ENCODE measurements at places on chromosomes 12 and 14.

GRCh38 chr14:101683365-101683764 is 78.1 kb upstream of the PPP2R5C start:
- DNase-seq, result no peak

GRCh38 chr12:80627782-80628181 is 79.7 kb upstream of the MYF6 start:
- DNase-seq, result no peak

DNA sequence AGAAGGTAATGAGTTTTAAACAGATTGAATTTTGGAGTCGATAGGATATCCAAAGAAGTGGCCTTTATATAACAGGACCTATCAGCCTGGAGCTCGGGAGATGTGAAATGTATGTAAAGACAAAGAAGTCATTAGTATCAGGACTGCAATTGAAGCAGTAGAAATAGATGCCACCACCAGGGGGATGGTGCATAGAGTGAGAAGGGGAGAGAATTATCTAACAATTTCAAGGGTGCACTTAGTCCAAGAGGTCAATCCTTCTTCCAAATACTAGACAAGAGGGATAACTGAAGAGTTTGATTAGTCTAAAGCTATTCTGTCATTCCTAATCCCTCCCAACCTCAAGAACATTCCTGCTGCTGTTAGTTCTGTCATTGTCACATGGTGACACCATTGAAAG is 127.8 kb downstream of the CFAP54 start:
- no peak for DNase-seq

DNA sequence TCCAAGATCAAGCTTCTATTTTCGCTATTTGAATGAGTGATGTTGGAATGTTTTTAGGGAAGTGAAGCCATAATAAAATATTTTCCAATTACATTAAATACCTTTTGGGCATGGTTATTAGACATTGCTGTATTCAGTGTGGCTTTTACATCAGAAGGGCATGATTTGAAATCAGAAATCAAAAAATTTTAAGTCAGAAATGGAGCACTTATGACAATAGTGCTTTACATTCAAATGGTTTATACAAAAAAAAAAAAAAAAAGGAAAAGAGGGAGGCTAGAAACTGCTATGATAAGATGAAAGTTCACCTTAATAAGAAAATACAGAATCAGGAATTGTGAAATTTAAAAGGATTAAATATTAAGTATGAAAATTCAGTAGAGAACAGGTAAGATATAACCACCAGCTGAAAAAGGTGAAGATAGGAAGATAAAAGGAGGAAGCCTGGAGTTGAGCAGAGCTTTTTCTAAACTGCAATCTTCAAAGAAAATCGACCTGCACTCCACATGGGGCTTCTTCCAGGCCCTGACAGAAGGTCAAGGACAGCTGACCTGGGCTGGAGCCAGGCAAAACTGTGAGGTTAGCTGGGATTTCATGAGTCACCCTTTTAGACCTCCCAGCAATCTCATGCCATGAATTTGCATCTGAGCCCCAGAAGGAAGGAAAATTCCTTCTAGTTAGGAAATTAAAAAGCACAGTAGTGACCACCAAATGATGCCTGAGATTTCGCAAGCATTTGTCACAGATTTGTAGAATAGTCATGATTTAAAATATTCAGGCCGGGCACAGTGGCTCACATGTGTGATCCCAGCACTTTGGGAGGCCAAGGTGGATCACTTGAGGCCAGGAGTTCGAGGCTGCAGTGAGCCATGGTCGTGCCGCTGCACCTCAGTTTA is 23.4 kb upstream of the BMP4 start:
- DNase-seq, result no peak

GRCh38 chr14:34633742-34634141 is 3.8 kb upstream of the SNX6 start:
- DNase-seq, result no peak

- no peak for DNase-seq
Measured at GRCh38 chr14:21711360-21711961, 37.8 kb upstream of the OR4E1 start.

DNA sequence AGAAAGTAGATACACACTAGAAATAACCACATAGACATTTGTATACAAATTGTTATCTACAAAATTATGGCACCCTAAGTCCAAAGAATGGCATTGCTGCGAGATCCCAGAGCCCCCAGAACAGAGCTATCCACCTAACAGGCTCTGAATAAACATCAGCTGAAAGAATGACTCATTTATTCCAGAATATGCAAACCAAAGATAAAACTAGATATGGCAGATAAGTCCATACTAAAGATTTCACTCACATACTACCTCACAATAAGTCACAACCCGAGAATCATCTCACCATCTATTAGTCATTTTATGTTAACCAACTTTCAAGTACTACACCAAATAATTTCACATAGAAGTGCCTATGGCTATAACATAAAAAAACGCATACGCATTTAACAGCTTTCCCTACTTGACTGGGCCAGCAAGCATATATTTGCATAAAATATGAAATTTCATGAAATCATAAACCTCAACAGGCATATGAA is 5.6 kb downstream of the CNIH1 start:
- DNase-seq, result no peak

DNA sequence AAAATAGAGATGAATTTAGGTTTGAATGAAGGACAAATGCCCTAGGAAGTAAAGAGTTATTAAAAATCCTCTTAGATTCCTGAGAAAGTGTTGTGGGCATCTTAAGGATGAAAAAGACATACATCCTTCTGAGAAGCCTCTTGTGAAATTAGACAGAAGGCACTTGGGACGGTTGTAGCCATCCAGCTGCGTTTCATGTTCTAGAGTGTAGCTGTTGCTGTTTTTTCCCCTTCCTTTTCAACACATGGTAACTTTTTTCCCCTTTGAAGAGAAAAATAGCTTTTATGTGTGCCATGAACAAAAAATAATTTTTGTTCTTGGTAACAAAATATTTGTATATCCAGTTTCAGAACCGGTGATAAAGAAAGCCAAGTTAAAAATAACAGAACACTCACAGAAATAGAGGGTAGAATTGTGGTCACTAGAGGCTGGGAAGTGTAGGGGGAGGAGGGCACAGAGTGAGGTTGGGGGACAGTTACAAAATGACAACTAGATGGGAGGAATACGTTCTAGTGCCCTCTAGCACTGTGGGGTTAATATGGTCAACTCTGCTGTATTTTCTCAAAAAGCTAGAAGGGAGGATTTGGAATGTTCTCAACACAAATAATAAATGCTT is 58.4 kb downstream of the PTHLH start:
- no peak for DNase-seq

DNA sequence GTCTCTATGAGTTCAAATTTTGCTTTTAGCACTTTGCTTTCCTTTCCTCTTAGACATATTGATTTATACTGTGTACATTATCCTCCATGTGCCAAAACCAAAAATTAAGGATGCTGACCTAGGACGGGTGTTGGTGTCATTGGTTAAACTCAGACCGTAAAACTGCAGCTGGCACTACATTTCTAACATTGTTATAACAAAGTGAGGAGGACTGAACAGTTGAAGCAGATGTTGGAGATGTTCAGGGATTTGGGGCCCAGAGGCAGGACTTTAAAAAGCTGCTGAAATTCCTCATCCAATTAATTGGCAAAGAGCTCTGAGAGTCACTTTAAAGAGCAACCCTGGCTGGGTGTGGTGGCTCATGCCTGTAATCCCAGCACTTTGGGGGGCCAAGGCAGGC is 72.4 kb downstream of the TMTC1 start:
- no peak for DNase-seq

DNA sequence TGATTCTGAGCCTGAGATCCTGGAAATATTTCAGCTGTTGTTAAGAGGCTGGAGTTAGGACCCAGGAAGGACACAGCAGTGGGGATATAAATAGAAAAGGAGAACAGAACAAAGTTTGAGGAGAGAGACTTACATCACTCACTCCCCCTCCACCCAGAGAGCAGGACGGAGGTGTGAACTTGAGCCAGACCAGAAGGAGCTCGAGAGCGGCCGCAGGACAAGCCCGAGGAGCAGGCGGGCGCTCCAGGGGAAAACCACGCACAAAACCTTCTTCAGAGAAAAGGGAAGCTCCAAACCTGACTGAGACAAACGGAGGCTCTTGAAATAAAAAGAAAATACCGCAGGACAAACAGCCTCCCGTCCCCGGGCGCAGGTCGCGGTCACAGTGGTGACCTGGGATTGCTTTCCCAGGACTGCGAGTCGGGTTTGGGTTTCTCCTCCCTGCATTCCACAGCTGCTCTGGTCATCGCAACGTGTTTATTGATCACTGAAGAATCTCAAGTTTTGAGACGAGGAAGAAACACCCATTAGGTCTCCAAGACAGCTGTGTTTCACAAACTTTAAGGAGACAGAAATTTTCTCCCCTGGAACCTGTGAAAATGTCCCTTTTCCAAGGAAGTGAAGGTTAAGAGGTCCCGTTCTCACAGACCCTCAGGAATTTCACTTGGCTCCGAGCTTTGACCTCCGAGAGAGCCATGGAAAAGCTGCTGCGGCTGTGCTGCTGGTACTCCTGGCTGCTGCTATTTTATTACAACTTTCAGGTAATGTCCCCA is at the start of gene ADGRD1:
Gene ADGRD1, plus strand, starts transcription at position 137 of the 773 bp plus-strand sequence. Its CDS starts 559 bp downstream, at position 696.
- no peak for DNase-seq

DNA sequence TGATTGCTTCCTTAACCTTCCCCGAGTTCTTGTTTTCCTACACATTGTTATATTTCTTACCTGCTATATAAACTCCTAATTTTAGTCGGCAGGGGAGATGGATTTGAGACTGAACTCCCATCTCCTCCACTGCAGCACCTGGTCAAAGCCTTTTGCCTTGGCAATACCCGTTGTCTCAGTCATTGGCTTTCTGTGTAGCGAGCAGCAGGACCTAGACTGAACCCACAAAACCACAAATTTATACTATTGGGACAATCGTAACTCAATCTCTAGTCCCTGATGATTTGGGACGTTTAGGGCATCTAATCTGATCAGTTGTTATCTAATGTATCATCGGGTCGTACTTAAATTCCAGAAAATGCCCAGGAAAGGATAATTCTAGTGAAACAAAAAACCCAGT is 37.8 kb upstream of the BAZ1A start:
- DNase-seq, result no peak

DNA sequence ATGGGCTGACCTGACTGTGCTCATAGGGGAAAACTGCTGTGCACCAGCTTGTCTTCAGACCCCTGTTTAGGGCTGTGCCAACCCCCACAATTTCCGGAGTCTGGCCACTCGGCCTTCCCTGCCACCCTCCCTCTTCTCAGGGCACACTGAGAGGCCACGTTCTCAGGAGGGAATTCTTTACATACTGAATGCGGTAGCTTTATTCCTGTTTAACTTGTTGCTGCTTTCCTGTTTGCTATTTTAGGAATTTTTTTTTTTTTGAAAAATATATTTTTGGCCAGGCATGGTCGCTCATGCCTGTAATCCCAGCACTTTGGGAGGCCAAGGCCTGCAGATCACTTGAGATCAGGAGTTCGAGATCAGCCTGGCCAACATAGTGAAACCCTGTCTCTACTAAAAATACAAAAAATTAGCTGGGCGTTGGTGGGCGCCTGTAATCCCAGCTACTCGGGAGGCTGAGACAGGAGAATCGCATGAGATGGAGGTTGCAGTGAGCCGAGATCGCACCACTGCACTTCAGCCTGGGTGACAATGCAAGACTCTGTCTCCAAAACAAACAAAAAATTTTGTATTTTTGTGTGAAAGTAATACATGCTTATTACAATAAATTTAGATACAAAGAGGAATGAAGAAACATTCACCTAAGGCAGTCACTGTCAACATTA is 39.5 kb downstream of the TPCN1 start:
- no peak for DNase-seq

GRCh38 chr12:130557201-130557600 is 158.9 kb downstream of the RIMBP2 start:
- no peak for DNase-seq

DNA sequence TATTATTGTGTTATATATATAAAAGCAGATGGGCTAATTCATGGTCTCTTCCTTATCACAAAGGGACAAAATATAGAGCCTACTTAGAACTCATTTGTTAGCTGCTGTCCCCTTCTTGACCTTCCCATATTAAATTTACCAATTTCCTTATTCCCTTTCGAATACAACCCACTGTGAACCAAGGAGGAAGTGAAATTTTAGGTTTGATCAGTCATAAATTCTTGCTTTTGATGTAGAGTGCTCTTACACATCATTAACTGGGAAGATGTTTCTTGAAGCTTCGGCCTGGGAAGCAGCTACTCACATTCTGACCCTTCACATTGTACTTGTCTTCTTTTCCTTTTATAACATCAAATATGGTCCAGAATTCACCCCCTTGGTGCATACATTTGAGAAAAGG is 579.0 kb downstream of the LRFN5 start:
- no peak for DNase-seq

DNA sequence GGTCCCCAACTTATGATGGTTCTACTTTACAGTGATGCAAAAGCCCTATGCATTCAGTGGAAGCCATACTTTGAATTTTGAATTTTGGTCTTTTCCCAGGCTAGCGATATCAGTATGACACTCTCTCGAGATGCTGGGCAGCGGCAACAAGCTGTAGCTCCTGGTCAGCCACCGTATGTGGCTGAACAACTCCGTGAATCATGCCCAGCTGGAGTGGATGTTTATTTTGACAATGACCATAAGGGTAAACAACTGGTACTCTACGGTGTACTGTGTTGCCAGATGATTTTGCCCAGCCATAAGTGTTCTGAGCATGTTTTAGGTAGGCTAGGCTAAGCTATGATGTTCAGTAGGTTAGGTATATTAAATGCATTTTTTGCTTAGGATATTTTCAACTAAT is 8.2 kb upstream of the ZNF410 start:
- DNase-seq, result no peak

DNA sequence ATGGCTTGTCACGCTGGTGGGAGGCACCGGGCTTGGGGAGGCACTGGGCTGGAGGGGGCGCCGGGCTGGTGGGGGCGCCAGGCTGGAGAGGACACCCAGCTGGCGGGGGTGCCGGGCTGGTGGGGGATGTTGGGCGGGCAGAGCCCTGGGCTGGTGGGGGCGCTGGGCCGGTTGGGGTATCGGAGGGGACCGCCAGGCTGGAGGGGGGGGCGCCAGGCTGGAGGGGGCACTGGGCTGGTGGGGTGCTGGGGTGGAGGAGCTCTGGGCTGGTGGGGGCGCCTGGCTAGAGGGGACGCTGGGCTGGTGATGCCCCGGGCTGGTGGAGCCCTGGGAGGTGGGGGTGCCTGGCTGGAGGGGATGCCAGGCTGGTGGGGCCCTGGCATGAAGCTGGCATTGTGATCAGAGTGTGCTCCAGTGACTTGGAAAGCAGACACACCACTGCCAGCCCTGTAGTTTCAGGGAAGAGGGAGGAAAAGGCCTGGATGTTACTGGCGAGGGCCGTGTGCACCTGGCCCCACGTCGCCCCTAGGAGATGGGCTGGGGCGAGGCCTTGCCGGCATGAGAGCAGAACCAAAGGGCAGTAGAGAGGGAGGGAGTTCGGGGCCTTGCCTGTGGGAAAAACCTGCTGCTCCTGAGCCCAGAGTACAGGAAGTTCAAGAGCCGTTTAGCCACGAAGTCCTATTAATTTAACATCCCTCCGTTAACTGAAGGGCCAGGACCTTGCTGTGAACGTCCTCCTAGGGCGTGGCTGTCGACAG is 13.1 kb downstream of the TEDC1 start:
- DNase-seq, result no peak

GRCh38 chr14:63006531-63006930 is 38.7 kb downstream of the KCNH5 start:
- DNase-seq, result no peak

GRCh38 chr12:49933796-49934195 is 16.7 kb upstream of the AQP2 start:
- DNase-seq, result no peak
